ENCODE measurements at places on chromosomes 4 and X. TPM values are rescaled to one million over a fixed set of nuclear protein-coding genes. Genes with fewer than 3 reads are reported as not detected.

Gene VBP1
- 214 TPM for total RNA-seq

Gene RHOXF1
- total RNA-seq, result not detected

Gene GABRQ
- 8.8 TPM for total RNA-seq

Gene GAR1
- 8.7 TPM for total RNA-seq

Gene HPSE
- 7.6 TPM for total RNA-seq

Measured in M059J (cell line).